CD4-positive, alpha-beta T cell treated with Interleukin-2 at 100 ng/mL for 4 hours (primary cell): ENCODE measurements at places on chromosomes 12 and 14.

DNA sequence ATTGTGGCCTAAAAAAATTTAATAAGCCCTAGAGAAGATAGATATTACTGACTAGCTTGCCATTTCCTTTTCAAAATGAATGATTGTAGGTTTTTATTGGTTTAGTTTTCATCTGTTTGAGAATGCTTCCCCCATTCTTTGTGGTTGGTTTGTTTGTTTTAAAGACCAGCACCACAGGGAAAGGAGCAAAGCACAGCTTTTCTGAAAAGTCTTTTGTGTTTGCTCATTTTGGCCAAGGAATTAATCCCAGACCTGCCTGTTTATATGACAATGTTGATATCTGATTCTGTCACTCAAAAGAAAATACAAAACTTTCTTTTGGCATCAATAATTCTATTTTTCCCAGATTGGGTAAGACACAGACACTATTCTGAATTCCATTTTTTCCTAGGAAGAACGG lies 312.5 kb upstream of the FLRT2 start:
- DNase-seq = no peak

- no peak for DNase-seq
These were observed 348.5 kb upstream of the DDHD1 start for GRCh38 chr14:53501361-53502211.

DNA sequence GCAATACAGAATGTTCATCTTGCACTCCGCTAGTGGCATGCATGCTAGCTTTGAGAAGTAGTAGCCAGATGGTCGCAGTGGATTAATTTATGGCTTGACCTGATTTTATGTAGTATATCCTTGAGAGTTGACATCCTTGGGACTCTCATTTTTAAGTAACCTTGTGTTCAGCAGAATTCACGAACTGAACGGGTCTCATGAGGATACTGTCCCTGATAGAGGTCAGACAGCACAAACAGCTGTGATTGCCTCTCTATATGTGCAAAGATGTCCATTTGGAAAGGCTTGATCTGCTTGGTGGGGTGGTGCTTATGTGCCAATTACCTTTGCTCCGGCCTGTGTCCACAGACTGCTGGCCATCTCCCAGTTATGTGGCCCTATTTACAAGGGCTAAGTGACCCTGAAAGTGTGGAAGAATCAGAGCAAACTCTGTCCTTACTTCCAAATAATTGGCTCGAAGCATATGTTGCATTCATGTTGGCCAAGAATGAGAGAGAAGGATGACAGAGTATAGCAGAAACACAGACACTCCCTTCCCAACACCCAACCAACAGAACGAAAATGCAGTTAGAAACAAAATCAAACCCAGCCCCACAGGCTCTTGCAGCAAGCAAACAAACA lies 167.1 kb downstream of the CRADD start:
- no peak for DNase-seq

DNA sequence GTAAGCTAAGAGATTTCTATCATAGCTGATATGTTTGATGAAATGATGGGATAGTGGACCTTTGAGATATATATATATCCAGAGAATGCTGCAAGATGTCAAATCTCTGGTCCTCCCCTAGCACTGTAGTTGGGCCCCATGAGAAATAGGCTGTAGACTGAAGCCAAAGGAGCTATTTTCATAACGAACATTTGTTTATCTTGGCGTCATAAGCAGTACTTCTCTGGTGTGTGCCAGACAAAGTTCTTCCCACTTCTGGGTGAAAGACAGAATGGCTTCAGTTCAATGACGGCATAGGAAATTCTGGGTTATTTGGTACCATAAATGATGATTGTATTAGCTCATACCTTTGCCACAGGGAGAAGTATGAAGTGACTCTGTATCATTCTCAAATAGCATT lies 534.3 kb downstream of the SOX5 start:
- DNase-seq = no peak

DNA sequence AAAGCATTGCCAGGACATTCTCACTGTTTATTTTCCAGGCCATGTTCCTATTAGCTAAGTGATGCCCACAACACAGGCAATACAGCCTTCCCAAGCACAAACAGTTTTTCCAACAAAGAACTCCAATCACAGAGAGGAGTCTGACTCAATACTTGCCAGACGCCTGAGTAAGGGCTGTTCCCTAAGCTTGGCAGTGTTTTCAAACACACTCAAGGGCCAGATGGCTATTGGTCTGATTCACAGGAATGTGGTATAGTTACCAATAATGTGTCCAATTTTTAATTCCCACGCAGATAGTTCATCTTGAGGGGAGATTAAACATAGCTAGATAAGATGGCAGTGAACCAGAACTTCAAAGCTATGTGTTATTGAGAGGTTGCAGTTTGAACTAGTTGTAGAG lies 381.0 kb downstream of the SNAPC1 start:
- no peak for DNase-seq

DNA sequence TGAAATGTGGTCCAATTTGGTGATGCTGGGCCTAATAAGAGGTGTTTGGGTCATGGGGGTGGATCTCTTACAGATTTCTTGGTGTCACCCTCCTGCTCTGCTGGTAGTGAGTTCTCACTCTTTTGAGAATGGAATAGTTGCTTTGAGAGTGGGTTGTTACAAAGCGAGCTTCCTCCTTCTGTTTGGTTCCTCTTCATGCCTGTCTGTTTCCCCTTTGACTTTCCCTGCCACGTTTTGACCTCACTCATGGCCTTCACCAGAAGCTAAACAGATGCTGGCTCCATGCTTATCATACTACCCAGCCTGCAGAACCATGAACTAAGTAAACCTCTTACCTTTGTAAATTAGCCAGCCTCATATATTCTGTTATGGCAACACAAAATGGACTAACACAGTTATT lies 57.7 kb upstream of the LDHB start:
- no peak for DNase-seq

- no peak for DNase-seq
These were observed 7.9 kb upstream of the ASIC1 start for GRCh38 chr12:50049254-50050118.

GRCh38 chr12:62582065-62582366 lies 115.4 kb downstream of the MON2 start:
- no peak for DNase-seq
